ENCODE measurements at places on chromosomes 3 and 15.

GRCh38 chr15:76460871-76461270, 124.3 kb downstream of the ISL2 start:
- DNase-seq, result no peak

DNA sequence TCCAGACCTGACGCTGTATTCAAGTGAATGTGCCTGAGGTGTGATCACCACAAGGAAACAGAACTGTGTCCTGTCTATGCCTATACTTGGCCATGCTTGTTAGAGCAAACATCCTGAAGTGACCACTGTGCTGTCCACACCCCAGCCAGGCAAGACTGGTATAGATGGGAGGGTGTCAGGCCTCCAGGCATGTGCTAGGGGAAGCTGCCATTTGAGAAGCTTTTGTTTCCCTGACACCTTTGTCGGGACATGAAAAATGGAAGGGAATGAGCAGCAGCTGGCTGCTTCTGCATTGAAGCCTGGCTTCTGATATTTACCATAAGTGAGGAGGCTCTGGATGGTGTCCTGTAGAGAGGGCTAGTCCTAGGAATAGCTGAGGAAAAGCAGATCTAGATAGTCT, 106.2 kb downstream of the CPNE4 start:
- DNase-seq, result no peak

DNA sequence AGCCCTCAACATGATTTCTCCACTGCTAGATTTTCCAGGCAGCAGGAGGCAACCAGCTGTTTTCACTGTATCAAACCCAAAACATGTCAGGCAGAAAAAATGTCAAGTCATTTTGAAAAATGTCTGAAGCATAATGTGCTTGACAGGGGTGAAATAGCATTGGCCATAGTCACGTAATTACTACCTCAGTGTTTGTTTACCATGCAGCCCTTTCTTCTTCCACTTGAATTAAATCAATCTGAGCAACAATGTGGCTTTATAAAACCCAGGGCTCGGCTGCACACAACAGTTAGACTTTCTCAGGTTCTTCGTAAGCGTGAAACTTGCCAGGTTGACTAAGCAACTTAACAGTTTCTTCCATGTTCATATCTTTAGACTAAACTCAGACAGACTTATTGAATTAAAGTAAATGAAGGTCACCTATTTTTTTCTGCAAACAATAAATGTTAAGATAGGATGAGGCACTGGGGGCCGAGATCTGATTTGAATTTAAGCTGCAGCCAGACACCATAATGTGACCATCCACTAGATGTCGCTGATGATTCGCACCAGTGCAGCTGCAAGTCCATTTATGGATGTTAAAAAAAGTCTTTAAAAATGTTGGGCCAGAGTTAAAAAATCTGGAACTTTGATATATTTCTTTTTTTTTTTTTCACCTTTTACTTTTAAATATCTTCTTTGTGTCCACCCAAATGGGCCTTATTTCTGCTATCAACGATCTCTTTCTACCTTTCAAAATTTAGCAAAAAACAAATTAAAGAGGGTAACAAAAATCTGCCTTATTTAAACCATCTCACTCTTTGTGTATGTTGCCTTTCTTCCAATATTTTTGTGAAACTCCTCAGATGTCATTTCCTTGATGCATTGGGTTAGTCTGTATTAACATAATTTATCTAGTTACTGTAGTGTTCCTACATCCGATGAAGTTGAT, 305.9 kb downstream of the CACNA2D3 start:
- DNase-seq, result peak; percentile 60

DNA sequence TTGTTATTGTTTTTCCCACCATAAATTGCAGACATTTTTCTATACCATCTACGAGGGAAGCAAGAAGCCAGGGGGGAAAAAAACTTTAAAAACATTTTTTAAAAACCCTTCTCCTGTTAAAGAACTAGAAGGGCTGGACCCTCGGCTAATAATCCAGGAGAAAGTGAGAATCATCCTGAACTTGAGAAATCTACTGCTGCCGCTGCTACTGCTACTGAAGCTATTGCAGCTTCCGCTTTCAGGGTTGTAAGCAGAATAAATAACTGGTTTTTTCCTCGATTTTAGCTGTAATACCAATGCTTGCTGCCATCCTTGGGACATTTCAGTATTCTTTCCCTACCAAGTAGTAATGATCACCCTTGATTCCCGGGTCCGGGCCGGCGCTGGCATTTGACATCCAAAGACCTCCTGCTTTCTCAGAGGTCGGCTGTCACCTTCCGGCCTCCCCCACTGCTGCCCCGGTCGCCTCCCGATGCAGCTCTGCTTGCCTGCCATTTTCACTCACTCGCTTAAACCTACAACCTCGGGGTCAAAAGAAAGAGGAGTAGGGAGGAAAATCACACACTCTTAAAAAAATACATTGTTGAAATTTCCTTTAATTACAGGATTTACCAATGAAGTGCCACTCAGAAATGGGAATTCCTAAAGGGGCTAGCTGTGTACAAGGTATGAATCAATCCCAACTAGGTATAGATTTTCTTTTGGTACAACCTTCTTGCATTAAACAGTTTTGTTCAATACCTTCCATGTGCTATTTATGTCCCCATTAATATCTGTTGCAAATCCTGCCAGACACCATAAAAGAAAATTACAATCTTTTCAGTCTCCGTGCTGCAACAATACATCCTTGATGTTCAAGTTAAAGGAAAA, 674 bp upstream of the MECOM start:
- peak; percentile 66 for DNase-seq

DNA sequence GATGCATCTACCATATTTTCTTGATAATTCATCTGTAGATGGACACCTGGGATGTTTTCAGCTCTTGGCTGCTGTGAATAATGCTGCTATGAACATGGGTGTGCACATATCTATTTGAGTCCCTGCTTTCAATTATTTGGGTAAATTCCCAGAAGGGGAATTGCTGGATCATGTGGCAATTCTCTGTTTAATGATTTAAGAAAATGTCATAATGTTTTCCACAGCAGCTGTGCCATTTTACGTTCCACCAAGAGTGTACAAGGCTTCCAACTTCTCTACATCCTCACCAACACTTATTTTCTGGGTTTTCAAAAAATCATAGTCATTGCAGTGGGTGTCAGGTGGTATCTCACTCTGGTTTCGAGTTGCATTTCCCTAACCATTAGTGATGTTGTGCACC, 64.4 kb downstream of the NSMCE3 start:
- no peak for DNase-seq

GRCh38 chr15:94532226-94532625, 300.9 kb downstream of the MCTP2 start:
- DNase-seq, result no peak

DNA sequence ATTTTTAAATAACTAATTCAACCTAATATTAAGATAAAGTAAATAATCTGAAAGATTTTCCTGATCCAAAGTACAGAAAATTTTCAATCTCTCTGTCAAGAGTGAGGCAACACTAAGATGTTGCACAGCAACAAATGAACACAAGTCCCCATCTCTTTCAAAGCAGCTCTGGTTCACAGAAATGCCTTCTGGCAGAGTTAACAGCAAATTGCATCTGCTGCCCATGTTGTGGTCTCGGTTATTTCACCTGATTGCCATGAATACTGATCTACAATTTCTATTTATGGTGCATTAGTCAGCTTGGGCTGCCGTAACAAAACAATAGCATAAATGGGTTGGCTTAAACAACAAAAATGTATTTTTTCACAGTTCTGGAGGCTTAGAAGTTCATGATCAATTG, 167.3 kb downstream of the BCHE start:
- no peak for DNase-seq

DNA sequence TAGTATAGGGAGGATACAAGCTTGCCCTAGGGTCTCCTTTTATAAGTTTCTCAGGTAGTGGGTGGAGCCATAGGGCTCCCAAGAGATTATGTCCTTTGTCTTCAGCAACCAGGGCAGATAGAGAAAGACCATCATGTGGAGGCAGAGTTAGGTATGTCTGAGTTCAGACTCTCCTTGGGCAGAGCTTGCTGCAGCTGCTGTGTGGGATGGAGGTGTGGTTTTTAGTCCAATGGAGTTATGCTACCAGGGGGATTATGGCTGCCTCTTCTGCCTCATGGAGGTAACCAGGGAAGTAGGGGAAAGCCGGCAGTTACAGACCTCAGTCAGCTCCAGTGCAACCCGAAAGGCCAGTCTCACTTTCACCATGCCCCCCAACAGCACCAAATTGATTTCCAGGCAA, 220.5 kb downstream of the NECTIN3 start:
- no peak for DNase-seq

GRCh38 chr3:194272221-194272620, 78.9 kb downstream of the CPN2 start:
- no peak for DNase-seq

DNA sequence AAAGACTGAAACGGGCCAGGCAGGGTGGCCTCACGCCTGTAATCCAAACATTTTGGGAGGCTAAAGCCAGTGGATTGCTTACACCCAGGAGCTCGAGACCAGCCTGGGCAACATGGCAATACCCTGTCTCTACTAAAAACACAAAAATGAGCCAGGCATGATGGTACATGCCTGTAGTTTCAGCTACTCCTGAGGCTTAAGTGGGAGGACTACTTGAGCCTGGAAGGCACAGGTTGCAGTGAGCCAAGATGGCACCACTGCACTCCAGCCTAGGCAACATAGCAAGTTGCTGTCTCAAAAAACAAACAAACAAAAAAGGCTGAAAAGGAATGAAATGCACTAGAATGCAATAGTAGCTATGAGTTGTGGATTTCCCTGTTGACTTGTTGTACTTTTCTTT, 94.7 kb downstream of the STAG1 start:
- no peak for DNase-seq

DNA sequence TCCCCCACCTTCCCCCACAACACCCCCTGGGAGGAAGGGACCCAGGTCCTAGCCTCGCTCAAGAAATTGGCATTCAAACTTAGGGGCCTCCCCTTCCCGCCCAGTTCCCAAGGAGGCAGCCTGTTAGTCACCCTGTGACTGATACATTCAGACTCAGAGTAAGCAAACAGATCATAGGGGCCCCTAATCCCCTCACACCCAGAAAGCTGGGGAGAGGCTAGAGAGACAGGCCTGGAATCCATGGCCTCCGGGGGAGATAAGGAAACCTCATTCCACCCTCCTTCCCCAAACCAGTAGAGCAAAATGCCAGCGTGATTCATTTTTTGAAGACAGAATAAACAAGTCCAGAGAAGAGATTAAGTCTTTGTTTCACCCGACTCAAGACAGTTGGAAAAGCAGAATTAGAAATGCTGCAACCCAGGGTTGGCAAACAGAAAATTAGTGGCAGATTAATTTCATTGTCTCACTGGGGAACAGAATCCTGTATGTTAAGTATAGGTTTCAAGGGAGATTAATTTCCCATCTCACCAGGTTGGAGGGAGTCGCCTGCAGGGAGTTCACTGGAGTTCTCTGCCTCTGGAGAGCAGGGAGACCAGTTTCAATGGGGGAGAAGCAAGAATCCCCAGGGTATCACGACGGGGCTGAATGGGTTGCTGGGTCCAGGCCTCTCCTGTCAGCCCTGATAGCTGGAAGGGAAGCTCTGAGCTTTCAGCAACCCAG, 268.3 kb downstream of the UACA start:
- peak; percentile 88 for DNase-seq

- no peak for DNase-seq
These were observed 197.1 kb upstream of the TPM1 start for GRCh38 chr15:62845241-62846126.

- no peak for DNase-seq
These were observed 58.5 kb downstream of the ADAMTS7 start for GRCh38 chr15:78752492-78753358.

GRCh38 chr15:98923579-98923978, 84.0 kb downstream of the PGPEP1L start:
- DNase-seq, result no peak

DNA sequence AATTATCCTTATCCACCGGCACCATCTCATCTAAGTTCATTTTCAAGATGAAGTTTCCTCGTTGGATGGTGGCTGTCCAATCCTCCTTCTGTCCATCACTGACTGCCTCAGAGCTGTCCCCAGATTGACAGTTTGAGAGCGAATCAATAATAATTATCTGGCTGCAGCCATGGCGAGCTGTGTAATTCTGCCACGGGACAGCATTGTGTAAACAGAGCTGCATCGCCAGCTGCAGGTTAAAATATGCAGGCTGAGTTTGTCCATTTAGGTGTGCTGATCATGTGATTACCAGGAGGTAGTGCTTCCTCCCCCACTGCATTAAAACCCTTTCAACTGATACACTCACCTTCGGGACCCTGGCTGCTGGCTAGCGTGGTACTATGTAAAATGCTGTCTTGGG, 461.9 kb upstream of the ONECUT1 start:
- peak; percentile 7 for DNase-seq

All from Calu3 (cell line).